ENCODE measurements at places on chromosomes 6 and 20.
A peak's percentile ranks its signal among the peaks of the same experiment; 100 is the strongest.

- no peak for DNase-seq
Measured at GRCh38 chr6:28648035-28648877, 122.6 kb downstream of the GPX5 start.

- DNase-seq = no peak
Measured at GRCh38 chr20:11918981-11919380, 1.3 kb downstream of the BTBD3 start.

GRCh38 chr6:31794294-31794865 lies 1.2 kb downstream of the VARS1 start:
- no peak for DNase-seq

GRCh38 chr6:114304304-114304887 lies 38.4 kb downstream of the HS3ST5 start:
- DNase-seq = no peak

DNA sequence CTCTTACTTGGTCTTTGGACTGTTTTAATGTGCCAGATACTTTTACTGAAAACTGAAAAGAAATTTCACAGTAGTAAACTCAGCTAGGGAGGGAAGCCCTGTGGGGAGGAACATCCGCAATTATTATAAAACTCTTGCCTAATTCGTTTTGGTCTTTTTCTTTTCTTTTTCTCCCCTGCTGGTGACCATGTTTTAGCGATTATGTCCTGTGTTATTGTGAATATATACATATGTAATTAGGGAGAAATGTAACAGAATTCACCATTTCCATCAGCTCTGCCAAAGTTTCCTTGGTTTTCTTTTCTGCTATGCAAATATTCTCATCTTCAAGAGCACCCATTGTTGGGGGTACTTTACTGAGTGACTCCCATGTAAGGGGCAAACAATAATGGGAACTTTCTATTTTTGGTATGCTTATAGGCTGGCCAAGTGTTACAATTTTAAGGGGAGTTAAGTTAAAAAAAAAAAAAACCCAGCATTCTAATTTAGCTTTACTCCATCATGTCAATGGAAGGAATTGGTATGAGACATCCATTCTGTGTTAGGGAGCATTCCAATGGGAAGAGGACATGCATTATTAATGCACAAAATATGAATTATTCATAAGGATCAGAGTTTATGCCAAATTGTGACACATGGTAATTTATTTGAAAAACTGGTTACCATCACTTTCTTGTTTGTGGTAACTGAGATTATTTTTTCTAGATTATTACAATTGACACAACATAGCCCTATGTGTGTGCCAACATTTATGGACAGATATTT lies 2.0 kb downstream of the DOK5 start:
- no peak for DNase-seq

DNA sequence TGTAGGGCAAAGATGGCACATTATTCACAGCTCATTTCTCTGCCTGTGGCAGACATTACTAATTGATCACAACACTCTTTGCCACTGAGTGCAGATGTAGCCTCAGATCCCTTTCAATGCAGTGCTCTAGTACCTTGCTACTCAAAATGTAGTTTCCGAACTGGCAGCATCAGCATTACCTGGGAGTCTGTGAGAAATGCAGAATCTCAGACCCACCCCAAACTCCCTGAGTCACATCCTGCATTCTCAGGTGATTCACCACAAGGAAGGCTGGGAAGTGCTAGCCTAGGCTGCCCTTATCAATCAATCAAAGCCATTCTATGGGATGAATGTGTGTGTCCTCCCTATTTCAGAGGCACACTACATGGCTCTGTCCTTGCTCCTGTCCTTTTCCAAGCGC lies 58.5 kb downstream of the PCNA start:
- DNase-seq = no peak

- no peak for DNase-seq
Measured at GRCh38 chr6:139371421-139372203, 2.8 kb downstream of the CITED2 start.

GRCh38 chr6:53746442-53747103 lies 48.2 kb upstream of the LRRC1 start:
- DNase-seq = no peak

DNA sequence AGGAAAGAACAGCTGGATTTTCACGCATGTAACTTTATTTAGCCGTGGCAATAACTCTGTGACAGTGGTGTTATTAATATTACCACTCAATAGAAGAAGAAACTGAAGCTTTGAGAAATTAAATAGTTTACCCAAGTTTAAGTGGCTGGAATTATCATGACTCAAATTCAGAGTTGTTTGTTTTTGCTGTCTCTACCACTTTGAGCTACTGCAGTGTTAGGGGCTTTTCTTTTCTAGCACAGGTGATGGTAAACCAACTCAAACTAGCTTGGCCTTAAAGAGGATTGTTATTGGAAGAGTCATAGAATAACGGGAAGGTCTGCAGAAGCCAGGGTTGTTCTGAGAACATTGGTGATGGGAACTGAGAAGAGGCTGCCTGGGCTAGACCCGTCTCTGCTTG lies 66.0 kb upstream of the PREP start:
- no peak for DNase-seq

GRCh38 chr6:109946979-109947378 lies 31.1 kb upstream of the GPR6 start:
- no peak for DNase-seq

DNA sequence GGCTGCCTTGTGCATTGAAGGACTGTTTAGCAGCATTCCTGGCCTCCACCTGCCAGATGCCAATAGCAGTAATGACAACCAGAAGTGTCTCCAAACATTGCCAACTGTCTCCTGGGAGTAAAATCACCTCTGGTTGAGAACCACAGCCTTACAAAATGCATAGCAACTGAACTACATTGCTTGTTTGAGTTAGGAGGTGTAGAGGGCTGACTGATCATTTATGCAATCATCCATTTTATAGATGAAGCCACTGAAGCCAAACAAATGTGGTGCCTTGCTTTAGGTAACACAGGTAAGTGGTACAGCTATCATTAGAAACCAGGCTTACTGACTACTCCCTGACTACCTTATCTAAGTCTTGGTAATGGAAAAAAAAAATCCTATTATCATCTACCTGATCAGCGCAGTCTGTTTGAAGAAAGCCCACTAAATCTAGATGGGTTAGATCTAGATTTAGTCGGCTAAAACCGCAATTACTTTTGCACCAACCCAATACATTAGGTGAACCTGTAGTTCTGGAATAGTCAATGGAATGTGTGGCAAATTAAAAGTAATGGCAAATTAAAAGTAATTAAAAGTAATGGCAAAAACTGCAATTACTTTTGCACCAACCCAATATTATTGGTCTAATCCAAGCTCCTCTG lies 47.7 kb upstream of the F13A1 start:
- DNase-seq = no peak

DNA sequence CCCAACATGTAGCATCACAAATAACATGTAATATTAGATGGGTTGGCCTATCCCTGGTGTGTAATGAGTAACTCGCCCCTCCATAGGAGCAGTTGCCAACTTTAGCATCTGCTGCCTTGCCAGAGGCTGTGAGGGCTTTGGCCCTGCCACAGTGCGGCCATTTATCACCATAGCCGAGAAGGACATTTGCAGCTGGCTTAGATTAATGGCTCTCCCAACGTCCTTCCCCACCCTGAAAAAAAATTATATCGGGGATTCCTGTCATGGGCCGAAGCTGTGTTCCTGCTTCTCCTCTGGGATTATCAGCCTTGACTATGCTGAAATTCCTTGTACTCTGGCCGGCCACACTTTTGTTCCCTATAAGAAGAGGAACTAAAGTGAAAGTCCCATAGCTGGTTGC lies 7.6 kb upstream of the ADIG start:
- DNase-seq = no peak

GRCh38 chr6:158519761-158520160 lies 40.1 kb upstream of the TMEM181 start:
- no peak for DNase-seq

GRCh38 chr6:35495258-35496035 lies 1.4 kb downstream of the TEAD3 start:
- no peak for DNase-seq

DNA sequence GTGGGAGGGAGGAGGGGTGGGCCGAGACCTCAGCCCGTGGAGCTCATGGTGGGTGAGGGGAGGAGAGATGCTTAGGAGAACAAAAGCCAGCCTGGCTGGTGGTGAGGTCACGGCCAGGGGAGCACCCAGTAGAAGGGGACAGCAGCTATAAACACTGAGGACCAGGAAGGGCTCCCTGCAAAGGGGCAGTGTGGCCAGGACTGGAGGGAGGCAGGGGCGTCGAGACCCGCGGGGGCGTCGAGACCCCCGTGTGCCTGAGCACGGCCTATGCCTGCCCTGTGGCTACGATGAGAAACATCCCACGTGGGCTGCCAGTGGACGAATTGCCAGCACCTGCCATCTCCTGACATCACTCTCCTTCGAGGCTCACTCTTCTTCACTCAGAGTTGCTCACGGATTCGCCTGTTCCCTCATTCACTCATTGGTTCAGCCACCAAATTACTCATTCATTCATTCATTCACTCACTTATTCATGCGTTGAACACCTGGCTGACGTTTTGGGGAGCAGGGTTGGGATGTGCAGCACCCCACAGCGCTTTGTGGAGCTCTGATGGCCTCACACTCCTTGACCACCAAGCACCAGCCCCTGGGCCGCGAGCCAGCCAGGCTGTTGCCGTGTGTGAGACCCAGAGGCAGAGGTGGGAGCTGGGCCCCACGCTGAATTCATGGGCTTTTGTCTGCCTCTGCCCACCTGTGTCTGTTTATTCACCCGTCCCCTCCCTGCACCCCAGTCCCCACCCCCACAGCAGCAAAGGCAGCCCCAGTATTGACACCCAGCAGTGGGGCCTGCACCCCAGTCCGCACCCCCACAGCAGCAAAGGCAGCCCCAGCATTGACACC lies 61.2 kb upstream of the BHLHE23 start:
- DNase-seq = no peak

DNA sequence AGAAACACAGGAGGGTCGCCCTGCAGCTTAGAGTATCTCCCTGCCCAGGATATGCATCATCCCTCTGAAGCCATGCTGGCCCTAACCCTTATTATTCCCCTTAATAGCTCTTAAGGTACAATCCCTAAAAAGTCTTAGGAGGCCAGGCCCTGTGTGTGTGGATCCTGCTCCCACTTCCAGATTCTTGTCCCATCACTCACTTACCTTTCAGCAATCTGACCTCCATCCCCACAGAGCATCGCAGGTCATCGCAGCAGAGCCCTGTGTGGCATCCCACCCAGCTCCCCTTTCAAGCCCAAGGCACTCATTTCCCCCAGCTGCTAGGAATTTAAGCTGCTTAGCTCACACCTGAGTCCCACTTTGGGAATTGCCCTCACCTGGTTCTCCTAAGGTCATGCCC lies 223.8 kb upstream of the SMLR1 start:
- no peak for DNase-seq

GRCh38 chr6:113526553-113526952 lies 330.6 kb upstream of the MARCKS start:
- no peak for DNase-seq

DNA sequence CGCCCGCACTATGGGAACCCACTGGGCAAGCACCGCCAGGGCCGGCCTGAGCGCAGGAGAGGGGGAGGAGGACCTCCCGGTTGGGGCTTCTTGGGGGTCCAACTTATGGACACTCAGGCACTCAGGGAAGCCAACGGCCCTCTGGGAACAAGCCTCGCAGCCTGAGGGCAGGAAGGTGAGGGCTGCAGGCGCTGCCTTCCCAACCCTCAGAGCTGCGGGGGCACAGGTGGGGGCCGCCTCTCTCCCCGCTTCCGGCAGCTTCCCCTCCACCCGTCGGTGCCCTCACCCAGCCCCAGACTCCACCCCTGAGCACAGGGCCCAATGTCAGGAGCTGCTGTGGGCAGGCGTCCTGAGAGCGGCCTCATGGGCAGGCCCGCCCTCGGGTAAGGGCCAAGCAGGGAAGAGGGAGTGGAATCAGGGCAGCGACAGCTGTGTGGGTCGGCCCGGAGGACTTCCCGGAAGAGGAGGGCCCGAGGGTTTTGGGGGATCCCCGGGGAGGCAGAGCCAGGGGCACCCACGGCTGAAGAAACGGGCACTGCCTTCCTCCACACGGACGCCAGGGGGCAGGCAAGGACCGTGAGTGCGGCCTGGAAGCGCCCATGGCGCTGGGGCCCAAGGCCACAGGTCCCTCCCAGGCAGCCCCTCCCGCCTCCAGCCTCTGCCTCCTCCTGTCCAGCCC lies 488 bp upstream of the PTK6 start:
- peak; percentile 89 for DNase-seq

GRCh38 chr20:528923-529604 lies 14.5 kb downstream of the CSNK2A1 start:
- DNase-seq = no peak

GRCh38 chr6:119347466-119348095 lies 2.0 kb downstream of the MAN1A1 start:
- DNase-seq = no peak

GRCh38 chr6:73666393-73666792 lies 12.6 kb upstream of the SLC17A5 start:
- DNase-seq = no peak

- DNase-seq = no peak
Measured at GRCh38 chr6:140071601-140072062, 697.2 kb upstream of the CITED2 start.
